ENCODE measurements at places on chromosomes 2 and 18.

GRCh38 chr18:46711444-46711863 is 45.4 kb downstream of the ST8SIA5 start:
- DNase-seq: no peak

DNA sequence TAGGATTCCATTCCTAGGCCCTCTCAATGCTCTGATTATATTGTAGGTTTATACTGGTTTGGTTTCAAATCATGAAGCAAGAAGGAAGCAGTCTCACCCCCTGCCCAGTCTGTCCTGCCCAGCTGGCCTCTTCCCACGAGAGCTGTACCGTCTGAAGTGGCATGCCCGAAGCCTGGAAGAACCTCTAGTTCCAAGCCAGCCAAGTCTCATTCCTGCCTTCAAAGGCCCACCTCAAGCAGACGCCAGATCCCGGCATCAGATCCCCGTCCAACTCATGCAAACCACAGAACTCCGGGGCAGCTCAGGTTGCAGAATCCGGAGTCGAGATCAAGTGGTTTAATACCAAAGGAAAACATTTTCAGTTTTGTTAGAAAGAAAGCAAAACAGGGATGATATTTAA is 234.4 kb downstream of the LPIN1 start:
- DNase-seq: no peak

DNA sequence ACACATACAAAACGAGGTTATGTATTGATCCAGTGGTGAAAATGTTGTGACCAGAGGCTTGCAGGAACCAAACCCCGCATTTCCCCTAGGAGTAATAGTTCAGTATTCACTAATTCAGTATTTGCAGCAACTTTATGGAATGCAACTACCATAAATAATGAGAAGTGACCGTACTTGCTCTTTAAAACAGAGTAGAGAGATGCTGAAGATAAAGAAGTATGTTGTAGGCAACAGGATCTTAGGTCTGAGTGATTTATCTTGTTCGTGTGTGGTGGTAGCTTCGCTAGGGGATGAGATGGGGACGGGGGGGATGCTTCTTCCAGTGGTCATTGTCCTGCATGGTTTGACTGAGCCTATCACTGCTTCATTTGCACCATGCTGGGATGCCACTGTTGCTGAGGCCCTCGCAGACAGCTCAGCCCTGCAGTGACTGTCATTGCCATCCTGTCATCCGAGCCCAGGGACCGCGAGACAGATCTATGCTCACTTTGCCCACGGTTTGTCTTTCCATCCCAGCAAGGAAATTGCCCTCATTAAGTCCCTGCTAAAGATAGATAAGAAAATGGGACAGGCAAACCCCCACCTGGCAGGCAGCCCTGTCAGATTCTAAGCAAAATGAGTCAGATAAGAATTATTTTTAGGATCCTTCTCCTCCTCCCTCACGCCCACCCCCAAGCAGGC is 181.3 kb downstream of the CTIF start:
- DNase-seq: no peak

DNA sequence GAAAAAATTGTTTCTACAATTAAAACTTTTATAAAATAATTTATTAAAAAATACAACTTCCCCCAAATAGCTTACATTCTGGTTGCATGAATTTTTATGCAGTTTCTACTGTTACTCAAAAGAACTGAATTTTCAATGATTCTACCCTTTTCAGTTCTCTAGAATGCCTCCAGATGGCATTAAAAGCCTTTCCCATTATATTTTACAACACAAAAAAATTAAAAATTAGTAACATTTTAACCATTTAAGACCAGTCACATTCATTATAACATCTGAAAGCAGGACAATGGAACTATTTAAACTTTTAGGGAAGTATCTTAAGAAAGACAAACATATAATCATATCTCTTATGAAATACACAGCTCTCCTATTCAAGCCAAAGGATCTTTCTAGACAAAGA is 236.0 kb upstream of the REV1 start:
- no peak for DNase-seq

DNA sequence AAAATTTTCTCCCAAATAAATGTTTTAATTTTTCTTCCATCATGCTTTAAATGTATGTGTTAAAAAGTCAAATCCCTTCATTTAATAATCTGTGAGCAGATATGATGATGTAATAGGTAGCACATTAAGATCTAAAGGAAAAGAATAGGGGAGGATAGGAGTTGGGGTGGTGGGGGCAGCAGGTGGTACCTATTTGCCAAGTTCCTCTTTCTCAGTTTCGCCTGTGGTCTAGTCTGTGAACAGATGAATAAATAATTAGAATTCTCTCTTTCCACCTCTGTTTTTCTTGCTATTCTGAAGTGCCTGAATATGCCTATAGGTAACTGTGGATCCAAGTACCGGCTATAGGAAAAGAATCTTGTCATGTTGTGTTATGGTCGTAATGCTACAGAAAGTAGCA is 152.5 kb downstream of the NRXN1 start:
- no peak for DNase-seq

DNA sequence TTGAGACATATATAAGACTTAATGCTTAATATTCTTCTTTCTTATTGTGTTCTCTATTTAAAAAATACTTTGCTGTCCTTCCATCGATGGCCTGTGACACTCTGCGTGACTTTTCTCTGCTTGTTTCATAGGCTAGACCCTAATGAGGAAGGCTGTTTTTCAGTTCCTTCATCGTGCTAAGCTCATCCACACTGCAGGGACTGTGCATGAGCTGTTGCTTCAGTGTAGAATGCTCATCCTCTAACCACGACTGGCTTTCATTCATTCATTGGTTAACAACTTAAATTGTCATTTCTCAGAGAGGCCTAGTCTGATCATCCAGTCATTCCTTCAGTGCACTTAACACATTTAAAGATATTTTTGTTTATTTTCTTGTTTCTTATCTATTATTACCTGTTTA is 134.4 kb downstream of the CCDC85A start:
- no peak for DNase-seq
